ENCODE measurements at places on chromosomes 6 and 20.

GRCh38 chr6:134519465-134519864 lies 201.6 kb upstream of the SGK1 start:
- no peaks in the 10 kb centered on the region for H3K36me3 ChIP-seq
- H3K27ac ChIP-seq = no peak overlapping the region
- H3K27me3 ChIP-seq = no peaks in the 10 kb centered on the region
- DNase-seq = no peak

- 0 out of 2 replicates have a peak, but pooled peaks cover 2% of the 10 kb centered on the region for H3K4me1 ChIP-seq
- no peaks in the 10 kb centered on the region for H3K27me3 ChIP-seq
- no peak for DNase-seq
- H3K27ac ChIP-seq = no peak overlapping the region
These were observed 31.3 kb downstream of the MBOAT1 start for GRCh38 chr6:20180935-20181334.

- no peaks in the 10 kb centered on the region for H3K4me1 ChIP-seq
- peaks cover 7% of the 10 kb centered on the region for H3K36me3 ChIP-seq
- H3K27me3 ChIP-seq = no peaks in the 10 kb centered on the region
- no peak for DNase-seq
- H3K4me3 ChIP-seq = no peak overlapping the region
These were observed 25.7 kb downstream of the SNX3 start for GRCh38 chr6:108235127-108235526.

DNA sequence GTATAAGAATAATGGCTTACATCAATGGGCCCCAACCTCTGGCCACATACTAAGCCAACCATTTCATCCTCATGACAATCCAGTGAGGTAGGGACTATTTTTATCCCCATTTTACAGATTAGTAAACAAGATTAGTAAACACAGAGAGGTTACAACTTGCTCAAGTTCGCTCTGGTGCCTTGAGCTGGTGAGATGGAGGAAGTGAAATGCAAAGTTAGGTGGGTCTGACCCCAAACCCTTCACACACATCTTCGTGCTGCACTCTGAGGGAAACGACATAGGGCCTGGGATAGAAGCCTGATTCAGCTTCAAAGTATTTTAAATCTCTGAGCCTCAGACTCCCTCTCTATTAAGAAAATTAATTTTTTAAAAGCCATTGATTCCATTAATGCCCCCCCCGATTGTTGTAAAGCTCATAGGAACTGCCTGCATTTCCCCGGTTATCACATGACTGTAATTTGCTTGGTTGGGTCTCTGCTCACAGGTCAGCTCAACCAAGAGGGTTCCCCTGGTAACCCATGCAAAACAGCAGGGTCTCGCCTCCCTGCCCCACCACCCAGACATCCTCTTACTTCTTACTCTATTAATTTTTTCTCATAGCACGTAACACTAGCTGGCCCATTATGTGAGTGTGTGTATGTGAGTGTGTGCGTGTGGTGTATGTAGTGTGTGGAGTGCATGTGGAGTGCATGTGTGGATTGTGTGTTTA lies 221.2 kb downstream of the MAFB start:
- no peak overlapping the region for H3K27ac ChIP-seq
- no peak for DNase-seq
- H3K27me3 ChIP-seq = no peaks in the 10 kb centered on the region
- H3K4me3 ChIP-seq = no peak overlapping the region
- no peaks in the 10 kb centered on the region for H3K4me1 ChIP-seq

DNA sequence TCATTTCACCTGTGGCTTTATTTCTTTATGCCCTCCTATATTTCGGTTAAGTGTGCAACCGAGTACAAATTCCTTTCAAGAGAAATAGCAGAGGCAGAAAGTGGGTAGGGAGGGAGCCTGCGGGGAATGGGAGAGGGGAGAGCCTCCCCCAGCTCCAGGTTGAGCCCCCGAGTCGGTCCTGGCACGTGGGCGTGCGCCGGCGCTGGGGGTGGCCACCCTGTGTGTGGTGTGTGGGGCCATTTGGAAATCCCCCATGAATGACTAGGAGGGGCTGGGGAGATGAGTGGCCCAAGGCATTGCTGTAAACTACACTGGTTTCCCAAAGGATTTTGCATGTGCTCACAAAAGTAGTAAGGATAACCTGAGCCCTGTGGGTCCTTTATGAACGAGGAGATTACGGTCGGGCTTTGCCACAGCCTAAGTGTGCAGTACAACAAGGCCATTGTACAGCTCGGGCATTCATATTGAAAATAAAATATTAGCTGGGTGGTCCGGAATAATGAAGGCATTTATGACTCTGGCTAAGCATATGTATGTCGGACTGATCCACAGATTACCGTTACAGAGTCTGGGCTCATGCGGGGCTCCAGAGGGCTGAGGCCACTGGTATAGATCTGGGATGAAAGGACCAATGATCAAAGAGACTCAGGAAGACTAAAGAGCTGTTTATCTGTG lies 84.5 kb upstream of the RALGAPA2 start:
- H3K27ac ChIP-seq = no peak overlapping the region
- no peaks in the 10 kb centered on the region for H3K4me1 ChIP-seq
- no peak for DNase-seq
- H3K4me3 ChIP-seq = no peak overlapping the region

DNA sequence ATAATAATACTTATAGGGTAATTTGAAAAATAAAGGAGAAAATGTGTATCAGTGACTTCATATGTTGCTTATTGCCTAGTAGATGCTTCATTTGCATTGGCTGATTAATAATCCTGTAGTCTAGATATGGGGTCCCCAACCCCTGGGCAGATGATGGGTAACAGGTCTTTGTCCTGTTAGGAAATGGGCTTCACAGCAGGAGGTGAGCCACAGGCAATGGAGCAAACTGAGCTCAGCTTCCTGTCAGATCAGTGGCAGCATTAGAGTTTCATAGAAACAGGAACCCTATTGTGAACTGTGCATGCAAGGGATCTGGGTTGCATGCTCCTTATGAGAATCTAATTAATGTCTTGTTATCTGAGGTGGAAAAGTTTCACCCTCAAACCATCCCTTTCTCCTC lies 1049.5 kb upstream of the EPHA7 start:
- peaks cover 16% of the 10 kb centered on the region for H3K4me1 ChIP-seq
- no peaks in the 10 kb centered on the region for H3K36me3 ChIP-seq
- H3K4me3 ChIP-seq = no peak overlapping the region
- DNase-seq = peak; percentile 29

GRCh38 chr6:69719602-69720193 lies 77.1 kb downstream of the LMBRD1 start:
- no peak overlapping the region for H3K4me3 ChIP-seq
- no peaks in the 10 kb centered on the region for H3K27me3 ChIP-seq
- no peaks in the 10 kb centered on the region for H3K4me1 ChIP-seq
- no peak overlapping the region for H3K27ac ChIP-seq
- peaks cover 6% of the 10 kb centered on the region for H3K36me3 ChIP-seq
- no peak for DNase-seq

GRCh38 chr6:27940766-27941165 lies 16.3 kb upstream of the OR2B6 start:
- no peak overlapping the region for H3K4me3 ChIP-seq
- no peaks in the 10 kb centered on the region for H3K36me3 ChIP-seq
- DNase-seq = no peak
- no peak overlapping the region for H3K27ac ChIP-seq
- no peaks in the 10 kb centered on the region for H3K4me1 ChIP-seq
